Activated T-helper 1 cell treated with Interleukin-2 at 50 U/mL for 16 hours (primary cell): ENCODE measurements at places on chromosomes 12 and 14.

- DNase-seq: no peak
Measured at GRCh38 chr12:25976289-25976688, 17.8 kb downstream of the RASSF8 start.

- DNase-seq: no peak
Measured at GRCh38 chr12:80442426-80443222, 1.4 kb upstream of the PTPRQ start.

DNA sequence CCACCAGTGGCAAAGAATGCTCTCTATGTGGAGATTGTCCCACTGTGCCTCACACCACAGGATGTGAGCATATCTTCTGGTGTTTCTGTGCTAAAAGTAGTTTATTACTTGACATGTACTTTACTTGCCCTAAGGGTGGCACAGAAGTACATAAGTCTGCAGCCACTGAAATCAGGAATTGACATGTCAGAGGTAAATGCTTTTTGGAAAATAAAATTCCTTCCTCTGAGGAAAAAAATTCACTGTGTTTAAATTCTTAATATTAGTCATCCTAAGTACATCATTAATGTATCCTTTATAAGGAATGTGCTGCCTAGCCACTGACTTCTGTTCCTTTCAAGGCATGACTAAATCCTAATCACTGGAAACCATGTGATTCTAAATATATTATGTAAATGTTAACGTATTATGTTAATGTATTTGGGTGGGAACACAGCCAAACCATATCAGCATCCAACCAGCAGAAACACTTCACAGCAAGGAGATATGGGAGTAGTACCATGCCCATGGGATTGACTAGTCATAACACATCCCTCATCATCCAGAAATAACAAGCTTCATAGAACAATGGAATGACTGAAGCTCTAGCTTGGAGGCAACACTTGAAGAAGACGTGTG lies 239.7 kb upstream of the PPFIA2 start:
- no peak for DNase-seq

DNA sequence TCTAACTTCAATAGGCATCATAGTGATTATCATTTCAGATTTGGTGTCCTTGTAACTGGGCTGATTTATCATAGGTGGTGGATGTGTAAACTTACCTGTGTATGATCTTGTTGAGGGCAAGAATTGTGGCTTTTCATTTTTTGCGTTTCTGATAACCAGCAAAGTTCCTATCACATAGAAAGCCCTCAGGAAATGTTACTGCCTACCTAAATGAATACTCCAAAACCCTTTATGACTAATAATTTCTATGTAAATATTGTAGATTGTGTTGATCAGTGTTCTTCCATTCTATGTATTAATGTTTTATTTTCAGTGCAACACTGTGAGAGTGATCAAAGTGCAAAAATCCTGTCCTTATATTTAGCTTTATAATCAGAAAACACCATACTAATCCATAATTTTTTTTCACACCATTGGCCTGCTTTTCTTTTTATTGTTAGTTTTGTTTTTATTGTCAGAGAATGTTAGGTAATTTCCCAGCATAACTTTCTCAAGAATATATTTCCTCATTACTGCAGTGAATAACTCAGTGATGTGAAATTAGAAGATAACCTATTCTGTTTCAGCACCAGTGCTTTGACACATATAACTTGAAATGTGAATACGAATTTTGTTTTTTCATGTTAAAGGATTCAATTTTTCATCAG lies 94.1 kb downstream of the GPHN start:
- DNase-seq: no peak

DNA sequence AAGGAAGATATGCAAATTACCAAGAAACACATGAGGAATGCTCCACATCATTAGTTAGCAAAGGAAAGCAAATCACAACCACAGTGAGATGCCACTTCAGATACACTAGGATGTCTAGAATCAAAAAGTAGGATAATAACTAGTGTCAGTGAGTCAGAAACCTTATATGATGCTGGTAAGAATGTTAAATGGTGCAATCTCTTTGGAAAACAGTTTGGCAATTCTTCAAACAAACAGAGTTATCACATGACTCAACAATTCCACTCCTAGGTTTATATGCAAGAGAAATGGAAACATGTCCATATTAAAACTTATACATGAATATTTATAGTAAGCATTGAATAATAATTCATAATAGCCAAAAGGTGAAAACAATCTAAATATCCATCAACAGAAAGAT lies 220.9 kb downstream of the FOXG1 start:
- no peak for DNase-seq

- DNase-seq: no peak
Measured at GRCh38 chr14:75274899-75275569, 3.6 kb upstream of the FOS start.

DNA sequence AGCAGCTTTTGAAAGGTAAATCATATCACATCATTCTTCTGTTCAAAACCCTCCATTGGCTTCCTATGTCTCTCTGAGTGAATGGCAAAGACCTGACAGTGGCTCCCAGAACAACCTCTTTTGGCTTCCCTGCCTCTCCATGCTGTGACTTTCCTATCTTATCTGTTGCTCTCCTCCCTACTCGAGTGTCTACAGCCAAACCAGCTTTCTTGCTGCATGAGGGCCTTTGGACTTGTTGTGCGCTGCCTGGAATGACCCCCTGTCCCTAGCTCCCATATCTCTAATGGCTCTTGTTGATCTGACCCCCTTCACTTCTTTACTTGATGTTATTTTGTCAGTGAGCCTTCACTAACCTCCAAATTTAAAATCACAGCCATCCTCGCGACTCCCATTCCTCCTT lies 2.5 kb downstream of the SYNE2 start:
- DNase-seq: no peak

GRCh38 chr12:117680312-117680711 lies 288.5 kb downstream of the KSR2 start:
- DNase-seq: no peak

DNA sequence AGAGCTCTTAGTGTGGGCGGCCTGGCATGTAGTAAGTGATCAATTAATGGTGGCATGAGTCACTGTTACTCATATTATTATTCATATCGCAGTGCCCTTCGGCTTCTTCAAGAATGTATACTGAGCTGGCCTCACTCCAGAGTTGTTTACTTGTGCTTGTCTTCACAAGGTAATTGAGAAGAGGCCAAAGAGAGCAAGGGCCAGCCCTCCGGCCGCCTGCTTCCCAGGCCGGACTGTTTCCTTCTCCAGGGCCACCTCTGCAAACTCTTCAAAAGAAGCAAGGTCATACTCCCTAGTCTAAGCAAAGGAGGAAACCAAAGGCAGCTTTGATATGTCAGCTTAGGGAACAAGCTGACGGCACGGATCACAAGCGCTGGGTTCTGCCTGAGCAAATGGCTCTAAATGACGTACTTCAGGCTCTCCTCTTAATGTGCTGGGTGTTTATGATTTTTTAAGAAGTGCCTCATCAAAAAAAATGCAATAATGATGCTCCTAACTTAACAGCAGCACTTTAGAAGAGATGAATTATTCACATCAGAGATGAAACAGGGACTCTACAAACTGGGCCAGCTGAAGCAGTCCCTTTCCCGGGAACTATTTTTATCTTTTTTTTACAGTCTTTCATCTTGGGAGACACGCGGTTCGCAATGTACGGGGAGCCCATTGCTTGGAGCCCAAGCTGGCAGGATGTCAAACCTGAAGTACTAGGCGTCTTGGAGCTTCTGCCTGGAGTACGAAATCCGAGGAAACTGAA lies 65.6 kb upstream of the DLK1 start:
- no peak for DNase-seq

DNA sequence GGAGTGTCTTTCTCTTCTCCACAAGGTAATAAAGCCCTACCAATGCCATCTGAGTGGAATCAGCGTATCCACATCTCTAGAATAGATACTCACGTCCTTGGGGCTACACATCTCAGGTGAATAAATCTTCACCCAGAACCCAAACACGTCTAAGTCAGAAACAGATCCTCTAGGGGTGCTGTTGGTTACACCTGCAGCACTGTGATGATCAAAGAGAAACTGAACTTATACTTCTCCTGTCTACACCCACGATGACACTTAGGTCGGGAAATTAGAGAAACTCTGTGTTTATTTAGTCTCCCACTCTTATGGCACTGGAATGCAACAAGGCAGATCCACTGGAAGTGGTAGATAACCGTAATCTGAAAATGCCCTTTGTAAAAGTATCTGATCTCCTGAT lies 46.2 kb downstream of the WIF1 start:
- DNase-seq: no peak
